Activated CD4-positive, alpha-beta memory T cell treated with anti-CD3 and anti-CD28 coated beads for 36 hours (primary cell): ENCODE measurements at places on chromosomes 7 and 10. TPM values are rescaled to one million over a fixed set of nuclear protein-coding genes. Genes with fewer than 3 reads are reported as not detected.
A peak's percentile ranks its signal among the peaks of the same experiment; 100 is the strongest.

GRCh38 chr10:50574305-50574704 is 49.5 kb downstream of the SGMS1 start:
- no peak overlapping the region for H3K4me3 ChIP-seq
- peaks cover 47% of the 10 kb centered on the region for H3K4me1 ChIP-seq
- DNase-seq: no peak
- no peaks in the 10 kb centered on the region for H3K36me3 ChIP-seq
- no peak overlapping the region for H3K27ac ChIP-seq

Gene C10orf53
- not detected for total RNA-seq

- H3K36me3 ChIP-seq: no peaks in the 10 kb centered on the region
- H3K27me3 ChIP-seq: no peaks in the 10 kb centered on the region
- H3K27ac ChIP-seq: no peak overlapping the region
- no peak for DNase-seq
- H3K4me3 ChIP-seq: no peak overlapping the region
Observed at GRCh38 chr10:22765660-22766547, 51.5 kb upstream of the PIP4K2A start.

DNA sequence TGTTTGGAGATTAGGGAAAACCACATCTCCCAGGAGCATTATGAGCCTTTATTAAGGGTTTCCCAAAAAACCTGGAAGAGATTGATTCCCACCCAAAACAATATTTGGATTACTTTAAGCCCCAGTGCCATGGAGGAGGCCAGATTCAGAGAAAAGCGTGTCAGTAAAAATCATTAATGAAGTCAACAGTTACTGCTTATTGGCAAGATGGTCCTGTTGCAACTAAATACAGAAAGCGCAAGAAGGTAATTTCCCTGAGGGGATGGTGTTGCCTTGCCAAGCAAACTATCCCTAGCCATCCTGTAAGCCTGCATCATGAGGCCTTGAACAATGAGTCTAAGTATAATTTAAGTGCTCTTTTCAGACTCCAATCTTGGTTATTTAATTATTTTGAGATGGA is 156.6 kb downstream of the SPAG6 start:
- no peak overlapping the region for H3K27ac ChIP-seq
- H3K27me3 ChIP-seq: peaks cover 12% of the 10 kb centered on the region
- DNase-seq: no peak
- no peaks in the 10 kb centered on the region for H3K36me3 ChIP-seq
- H3K4me3 ChIP-seq: no peak overlapping the region
- peaks cover 9% of the 10 kb centered on the region for H3K4me1 ChIP-seq

- no peaks in the 10 kb centered on the region for H3K36me3 ChIP-seq
- H3K4me3 ChIP-seq: no peak overlapping the region
- no peak for DNase-seq
- H3K27me3 ChIP-seq: peaks cover 16% of the 10 kb centered on the region
- no peak overlapping the region for H3K27ac ChIP-seq
Observed at GRCh38 chr7:29971566-29972314, 17.9 kb downstream of the SCRN1 start.

DNA sequence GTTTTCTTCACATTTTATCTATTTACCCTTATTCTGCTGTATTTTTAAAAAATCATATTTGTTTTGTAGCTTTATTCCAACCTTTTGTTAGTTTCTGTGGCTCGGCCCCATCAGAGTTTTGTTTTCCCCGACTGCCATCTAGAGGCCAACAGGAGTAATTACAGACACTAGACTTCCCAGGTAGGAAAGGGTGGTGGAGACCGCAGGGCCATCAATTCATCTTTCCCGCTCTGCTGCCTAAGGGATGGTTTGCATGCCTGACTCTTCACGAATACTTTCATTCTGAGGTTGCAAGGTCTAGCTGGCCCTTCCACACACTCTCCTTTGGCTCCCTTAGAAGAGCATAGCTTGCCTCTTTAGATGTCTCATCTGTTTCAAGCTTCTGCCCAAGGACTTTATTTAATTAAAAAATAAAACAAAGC is 38.3 kb downstream of the LYZL2 start:
- H3K36me3 ChIP-seq: no peaks in the 10 kb centered on the region
- H3K27me3 ChIP-seq: peaks cover 5% of the 10 kb centered on the region
- peak; percentile 44 for DNase-seq
- no peaks in the 10 kb centered on the region for H3K4me1 ChIP-seq

- H3K4me1 ChIP-seq: no peaks in the 10 kb centered on the region
- no peak overlapping the region for H3K27ac ChIP-seq
- H3K27me3 ChIP-seq: no peaks in the 10 kb centered on the region
- no peak overlapping the region for H3K4me3 ChIP-seq
- H3K36me3 ChIP-seq: no peaks in the 10 kb centered on the region
Observed at GRCh38 chr10:83809001-83809400, 330.3 kb upstream of the GHITM start.
